Cortex of kidney (tissue), 1 donor: ENCODE measurements at places on chromosomes 5 and 9.

DNA sequence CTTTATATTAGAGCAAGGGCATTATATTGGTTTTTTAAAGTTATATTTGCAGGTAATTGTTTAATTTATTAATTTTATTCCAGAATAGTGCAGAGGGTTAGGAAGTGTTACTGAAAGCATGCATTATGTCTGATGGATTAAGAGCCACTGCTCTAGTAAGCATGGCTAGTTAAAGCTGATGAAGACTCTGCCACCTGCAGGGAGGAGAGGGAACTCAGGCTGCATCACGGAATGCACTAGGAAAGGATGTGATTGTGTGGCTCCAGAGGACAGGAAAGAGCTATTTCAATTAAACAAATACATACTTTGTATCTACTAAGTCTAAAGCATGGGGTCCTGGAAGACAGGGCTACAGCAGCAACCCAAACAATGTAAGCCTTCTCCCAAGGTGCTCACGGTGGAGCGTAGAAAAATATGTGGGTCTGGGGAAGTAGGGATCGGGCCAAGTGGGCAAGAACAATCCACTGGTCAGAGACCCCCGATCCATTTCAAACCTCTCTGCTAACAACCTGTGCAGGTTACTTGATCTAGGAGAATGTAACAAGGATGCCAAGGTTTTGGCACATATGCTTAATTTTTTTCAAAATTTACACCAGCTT lies 15.3 kb upstream of the GRXCR2 start:
- DNase-seq: no peak

DNA sequence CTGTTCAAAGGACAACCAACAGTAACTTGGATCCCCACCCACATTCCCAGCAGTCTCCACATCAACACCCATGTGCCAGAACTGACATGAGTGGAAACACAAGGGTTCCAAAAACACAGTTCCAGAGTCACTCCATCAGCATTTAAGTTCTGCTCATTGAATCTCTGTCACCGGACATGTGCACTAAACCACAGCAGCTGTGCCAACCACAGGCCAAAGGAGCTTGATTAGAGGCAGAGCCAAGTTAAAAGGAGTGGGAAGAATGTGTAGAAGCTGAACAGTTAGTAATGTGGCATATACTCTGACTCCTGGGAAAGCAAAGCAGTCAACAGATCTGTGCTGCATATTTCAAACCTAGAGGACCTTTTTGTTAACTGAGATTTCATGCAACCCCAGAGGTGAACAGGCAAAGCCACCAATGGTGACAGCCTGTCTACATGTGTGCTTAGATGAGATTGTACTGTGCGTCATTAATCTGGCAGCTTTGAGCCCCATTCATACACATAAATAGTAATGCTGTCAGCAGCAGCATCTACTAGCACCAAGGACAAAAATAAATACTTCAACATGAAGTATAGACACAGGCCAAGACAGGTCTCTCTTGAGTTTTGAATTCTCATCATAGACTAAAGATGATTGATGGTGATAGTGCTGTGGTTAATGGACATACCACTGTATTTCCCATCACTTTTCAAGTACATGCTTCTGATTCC lies 16.4 kb upstream of the FST start:
- DNase-seq: no peak

- no peak for DNase-seq
These were observed 29.2 kb downstream of the NCS1 start for GRCh38 chr9:130201399-130201873.

DNA sequence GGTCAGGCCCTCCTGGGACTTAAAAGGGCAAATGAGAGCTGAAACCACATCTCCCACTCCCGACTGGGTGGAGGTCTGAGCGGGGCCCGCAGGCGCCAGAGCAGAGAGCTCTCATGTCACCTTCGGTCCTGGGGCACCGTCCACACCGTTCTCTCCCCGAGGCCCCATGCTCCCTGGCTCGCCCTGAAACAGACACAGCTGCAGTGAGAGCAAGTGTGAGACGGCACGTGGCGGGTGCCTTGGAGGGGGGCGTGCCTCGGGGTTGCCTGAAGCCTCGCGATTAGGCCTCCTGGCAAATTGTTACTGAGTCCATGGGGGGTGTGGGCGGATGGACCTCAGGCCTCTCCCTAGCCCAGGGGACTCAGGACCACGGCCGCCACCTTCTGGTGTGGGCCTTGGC lies 24.1 kb upstream of the PHYKPL start:
- DNase-seq: no peak

GRCh38 chr5:153504726-153505125 lies 14.3 kb downstream of the GRIA1 start:
- no peak for DNase-seq

DNA sequence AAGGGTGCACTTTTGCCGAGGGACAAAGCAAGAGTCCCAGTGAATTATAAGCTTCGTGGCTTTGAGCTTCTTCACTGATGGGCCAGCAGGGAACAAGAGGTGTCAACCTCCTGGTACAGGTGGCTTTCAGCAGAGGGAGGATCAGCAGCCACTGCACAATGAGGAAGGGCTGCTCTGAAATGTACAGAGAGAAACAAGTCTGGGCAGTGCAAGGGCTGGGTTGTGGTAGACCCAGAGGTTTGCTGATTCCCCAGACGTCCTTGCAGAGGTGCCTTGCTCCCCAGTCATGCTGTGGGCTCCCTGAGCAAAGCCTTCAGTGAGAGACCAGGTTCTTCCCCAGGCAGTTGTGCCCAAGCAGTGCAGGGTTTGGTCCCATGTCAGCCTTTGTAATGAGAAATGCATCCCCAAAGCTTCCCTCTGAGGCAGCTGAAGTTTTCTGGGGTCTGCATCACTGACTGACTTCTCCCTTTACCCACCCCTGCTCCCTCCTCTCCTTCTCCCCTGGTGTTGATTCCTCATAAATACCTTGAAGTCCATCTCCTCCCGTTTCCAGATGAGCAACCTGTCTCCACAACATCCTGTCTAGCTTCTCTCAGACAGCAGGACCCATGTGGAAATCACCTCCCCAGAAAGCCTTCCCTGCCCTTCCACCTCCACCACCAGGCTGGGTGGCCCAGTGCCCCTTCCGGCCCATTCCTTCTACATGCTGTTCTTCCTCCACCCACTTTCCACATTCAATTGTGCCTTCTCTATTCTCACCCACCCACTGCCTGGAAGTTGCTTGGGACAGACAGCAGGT lies 599.6 kb upstream of the ADAMTS16 start:
- DNase-seq: no peak

GRCh38 chr9:125758986-125759763 lies 12.0 kb downstream of the PBX3 start:
- no peak for DNase-seq

DNA sequence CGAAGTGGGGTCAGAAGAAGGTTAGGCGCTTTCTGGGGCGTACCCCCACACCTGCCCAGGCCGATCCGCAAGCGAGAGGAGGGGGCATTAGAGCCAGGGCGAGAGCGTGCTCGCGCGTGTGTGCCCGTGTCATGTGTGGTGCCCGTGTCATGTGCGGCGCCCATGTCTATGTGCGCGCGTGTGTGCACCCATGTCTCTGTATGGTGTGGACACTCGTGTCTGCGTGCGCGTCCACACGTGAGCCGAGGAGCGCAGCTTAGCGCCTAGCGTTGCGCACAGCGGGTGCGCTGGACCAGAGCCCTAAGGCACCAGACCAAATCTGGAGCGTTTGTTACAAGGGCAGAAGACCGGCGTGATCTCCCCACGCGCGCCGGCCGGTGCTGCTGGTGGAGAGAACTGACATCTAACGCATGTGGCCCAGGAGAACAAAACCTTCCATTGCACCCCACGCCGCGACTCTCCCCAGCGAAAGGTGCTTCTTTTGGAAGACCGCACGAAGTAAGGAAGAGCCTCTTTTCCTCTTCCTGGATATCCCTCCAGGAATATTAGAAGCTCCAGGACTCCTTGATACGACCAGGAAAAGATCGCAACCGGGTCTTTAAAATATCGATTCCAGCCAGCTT lies 644 bp downstream of the NIM1K start:
- no peak for DNase-seq

DNA sequence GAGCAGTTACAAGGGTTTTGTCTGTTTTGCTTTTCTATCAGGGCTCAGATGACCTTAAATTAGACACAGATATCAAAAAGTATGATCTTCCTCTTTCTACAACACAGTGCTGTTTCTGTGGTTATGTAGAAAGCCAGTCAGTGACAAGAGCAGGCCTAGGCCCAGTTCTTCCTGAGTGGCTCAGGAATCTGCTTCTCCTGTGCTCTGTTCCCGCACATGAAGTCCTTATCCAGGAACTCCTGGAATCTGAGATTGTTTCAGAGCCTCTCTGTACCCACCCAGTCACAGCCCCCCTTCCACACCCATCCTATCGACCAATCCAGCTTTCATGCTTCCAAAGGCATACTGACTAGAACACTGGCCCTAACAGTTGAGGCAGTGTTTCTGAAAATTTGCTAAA lies 40.4 kb upstream of the SMU1 start:
- DNase-seq: no peak

GRCh38 chr9:130908146-130908877 lies 11.7 kb upstream of the QRFP start:
- DNase-seq: no peak

- no peak for DNase-seq
These were observed 180.9 kb downstream of the AOPEP start for GRCh38 chr9:94907264-94907936.

DNA sequence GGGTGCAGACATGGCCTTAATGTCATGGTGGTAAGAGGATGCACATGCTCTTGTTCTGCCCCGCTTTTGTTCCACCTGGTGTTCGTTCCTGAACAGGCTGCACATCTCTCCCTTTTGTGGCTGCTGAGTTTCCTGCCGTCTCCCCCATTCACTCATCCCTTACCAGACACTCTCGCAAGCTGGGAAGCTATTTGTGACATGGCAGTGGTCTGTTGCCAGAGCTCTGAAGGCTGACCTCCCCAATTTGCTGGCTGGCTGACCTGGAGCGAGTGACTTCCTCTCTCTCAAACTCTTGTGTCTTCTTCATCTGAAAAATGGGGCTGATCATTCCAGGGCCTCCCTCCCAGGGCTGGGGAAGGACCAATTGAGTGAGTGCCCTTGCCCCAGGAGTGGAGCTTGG lies 35.9 kb downstream of the HRH2 start:
- no peak for DNase-seq

DNA sequence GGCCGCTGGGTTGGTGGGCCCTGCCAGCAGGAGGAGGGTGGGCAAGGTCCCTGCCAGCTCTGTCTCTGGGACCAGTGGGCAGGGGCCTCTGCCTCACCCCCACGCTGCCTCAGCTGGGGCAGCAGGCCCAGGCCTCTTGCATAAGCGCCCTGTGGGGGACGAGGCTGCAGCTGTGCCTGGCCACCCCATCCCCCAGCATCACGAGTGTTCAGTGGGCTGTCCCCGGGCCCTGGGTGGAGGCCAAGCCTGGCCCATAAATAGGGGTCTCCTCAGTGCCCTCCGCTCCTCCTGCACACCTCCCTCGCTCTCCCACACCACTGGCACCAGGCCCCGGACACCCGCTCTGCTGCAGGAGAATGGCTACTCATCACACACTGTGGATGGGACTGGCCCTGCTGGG lies at the start of gene PTGDS:
Gene PTGDS, plus strand, starts transcription at position 282 of the 400 bp plus-strand sequence. Its CDS starts 75 bp downstream, at position 357.
- DNase-seq: no peak

- DNase-seq: no peak
These were observed 8.4 kb downstream of the MTAP start for GRCh38 chr9:21810881-21811280.

DNA sequence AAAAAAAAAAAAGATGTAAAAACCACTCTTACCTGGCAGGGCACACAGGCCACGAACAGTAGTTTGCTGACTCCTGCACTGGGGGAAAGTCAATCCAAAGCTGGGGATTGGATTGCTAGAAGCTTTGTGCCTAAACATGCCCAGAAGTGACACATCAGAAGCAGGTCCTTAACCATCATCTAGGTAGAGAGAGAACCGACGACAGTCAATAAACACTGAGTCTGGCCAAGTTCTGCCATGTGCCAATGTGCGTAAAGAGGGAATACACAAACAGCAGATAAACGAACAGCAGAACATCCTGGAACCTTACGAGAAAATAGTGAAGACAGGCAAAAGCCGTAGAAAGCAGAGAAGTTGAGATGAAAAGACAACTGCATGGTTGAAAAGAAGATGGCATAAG lies 14.9 kb downstream of the SFXN1 start:
- no peak for DNase-seq

DNA sequence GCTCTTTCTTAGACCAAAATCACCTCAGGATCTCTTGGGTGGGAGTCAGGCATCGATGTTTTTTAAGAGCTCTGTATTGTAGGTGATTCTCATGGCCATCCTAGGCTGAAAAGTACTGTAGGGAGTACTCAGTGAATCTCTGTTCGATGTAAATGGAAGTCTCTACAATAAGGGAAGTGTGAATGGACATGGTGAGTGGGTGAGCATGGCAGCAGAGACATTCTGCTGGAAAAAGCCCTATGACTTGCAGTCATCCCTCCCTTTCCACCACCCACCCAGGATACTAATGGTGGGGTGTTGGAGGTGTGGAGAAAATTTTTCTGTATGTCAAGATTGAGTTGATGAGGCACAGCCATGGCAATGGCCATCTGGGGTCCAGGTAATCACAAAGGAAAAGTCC lies 30.9 kb downstream of the ZNF366 start:
- no peak for DNase-seq

GRCh38 chr5:120604884-120605283 lies 140.8 kb downstream of the PRR16 start:
- DNase-seq: no peak

DNA sequence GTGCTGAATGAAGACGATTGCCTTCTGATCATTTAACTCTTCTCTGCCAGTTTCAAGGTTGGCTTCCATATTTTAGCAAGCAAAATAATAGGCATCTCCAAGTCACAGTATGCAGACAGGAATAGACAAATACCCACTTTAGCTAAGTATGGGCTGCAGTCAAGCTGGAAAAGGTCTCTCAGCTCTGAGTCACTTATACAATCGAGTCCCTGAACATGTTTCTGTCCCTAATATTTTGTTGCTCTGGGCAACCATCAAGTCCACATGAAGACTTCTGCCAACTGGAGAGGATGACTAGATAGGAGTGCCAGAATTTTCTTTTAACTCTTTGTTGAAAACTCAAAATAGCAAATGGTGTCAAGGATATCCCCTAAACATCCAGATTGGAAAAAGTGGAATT lies 575.3 kb downstream of the RAB3C start:
- no peak for DNase-seq

GRCh38 chr5:41708604-41708940 lies 161.7 kb downstream of the OXCT1 start:
- no peak for DNase-seq

DNA sequence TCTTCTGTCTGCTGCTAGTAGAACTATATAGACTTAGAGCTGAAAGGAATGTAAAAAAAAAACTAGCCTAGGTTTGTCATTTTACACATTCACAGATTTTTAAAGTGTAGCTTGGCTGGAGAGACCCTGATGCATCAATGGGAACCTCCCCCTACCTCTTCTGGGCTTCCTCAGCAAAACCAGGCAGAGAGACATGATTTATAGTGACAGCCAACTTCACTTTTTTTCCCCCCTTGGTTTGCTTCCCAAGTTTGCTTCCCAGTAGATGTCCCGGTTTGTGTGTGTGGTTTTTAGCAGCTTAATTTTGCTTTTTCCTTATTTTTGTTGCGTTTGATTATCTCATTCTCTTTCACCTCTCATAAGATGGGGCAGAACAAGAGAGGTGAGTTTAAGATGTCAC lies 1.8 kb downstream of the OTULIN start:
- DNase-seq: no peak
